ENCODE measurements at places on chromosomes 2 and 18.

DNA sequence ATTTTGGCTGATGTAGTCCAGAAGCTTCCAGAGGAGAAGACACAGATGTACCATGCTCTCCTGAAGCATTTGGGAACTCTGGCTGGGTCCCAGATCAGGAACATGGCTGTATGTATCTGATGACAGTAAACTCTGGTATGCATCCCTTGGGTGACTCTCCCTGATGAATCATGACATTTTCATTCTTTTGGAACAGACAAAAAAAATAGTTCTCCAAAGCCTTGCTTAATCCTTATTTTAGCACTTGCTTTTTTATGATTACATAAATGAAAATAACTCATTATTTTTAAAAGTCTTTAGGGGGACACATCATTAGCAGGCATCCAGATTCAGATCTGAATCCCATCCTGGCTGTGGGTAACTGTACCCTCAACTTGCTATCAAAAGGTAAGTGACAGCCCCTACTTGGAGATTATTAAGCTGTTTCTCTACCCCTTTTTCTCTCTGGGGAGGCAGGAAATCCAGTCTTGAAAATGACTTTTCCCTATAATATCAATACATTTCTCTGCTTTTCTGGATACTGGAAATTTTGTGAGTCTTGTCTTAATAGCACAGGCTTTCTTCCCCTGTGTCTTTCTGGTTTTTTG lies 23.3 kb downstream of the AOX1 start:
- no peak for DNase-seq

GRCh38 chr18:31857526-31858106 lies 85.3 kb downstream of the TRAPPC8 start:
- no peak for DNase-seq

DNA sequence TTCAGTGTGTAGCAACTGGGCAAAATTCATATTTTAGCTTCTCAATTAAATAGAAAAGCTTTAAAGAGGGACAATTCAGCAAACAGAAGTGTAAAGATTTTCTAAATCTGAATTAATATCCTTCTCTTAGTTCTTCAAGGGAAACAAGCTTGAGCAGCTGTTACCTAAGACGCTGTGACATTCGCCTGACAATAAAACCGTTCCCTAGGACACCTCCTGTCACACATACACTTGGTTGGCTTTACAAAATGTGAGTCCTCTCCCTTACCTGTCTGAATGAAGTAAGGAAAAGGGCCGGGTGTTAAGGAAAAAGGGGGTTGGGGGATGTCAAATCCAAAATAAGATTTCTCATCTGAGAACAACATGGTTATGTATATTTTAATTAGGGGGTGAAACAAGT lies 2.1 kb downstream of the SERTAD2 start:
- DNase-seq: no peak

- no peak for DNase-seq
Observed at GRCh38 chr2:28693223-28693622, 58.4 kb upstream of the PPP1CB start.

DNA sequence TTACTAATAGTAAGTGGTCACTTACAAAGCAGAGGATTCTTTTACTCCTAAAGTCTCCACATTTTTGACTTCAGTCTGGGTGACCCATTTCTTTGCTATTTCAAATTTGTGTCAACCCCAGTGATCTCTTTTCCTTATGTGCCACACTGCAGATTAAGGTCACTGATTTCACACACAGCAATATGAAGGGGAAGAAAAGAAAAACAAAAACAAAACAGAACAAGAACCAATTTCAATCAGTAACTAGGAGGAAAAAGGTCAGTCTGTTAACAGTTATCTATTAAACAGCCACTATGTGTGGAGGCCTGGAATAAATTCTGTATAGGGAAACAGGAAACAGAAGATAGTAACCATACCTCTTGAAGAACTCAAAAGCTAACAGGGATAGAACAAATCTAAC lies 72.0 kb upstream of the ACVR2A start:
- DNase-seq: no peak

- DNase-seq: no peak
Observed at GRCh38 chr18:39990540-39990939, 1964.5 kb upstream of the PIK3C3 start.

DNA sequence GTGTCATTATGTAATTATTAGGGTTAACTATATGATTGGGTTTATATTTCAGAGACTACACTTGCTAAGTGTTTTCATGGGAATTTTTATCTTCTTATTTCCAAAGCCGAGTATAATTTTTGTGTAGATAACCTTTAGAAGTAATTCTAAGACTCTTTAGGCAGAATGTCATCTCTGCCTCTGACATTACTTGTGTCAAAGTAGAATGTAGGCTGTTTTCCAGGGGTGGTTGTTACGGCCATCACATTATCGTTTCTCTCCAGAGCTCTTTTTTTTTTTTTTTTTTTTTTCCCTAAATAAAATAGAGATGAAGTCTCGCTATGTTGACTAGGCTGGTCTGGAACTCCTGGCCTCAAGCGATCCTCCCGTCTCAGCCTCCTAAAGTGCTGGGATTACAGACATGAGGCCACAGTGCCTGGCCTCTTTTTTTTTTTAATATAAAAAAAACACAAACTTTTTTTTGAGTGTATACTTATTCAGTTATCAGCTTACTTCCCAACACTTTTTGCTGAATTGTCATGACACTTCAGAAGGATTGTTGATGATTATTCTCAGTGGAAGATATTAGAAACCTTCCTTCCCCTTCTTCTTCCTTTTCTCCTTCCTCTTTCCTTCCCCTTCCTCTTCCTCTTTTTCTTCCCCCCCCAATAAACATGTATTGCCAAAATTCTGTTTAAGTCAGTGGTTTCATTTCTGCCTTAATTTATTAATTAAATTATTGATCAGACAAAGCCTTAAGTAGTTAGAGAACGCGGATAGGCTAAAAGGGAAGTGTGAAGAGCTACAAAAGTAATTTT lies 2.3 kb downstream of the PIKFYVE start:
- no peak for DNase-seq

GRCh38 chr2:121890041-121890440 lies 134.6 kb downstream of the TSN start:
- no peak for DNase-seq

DNA sequence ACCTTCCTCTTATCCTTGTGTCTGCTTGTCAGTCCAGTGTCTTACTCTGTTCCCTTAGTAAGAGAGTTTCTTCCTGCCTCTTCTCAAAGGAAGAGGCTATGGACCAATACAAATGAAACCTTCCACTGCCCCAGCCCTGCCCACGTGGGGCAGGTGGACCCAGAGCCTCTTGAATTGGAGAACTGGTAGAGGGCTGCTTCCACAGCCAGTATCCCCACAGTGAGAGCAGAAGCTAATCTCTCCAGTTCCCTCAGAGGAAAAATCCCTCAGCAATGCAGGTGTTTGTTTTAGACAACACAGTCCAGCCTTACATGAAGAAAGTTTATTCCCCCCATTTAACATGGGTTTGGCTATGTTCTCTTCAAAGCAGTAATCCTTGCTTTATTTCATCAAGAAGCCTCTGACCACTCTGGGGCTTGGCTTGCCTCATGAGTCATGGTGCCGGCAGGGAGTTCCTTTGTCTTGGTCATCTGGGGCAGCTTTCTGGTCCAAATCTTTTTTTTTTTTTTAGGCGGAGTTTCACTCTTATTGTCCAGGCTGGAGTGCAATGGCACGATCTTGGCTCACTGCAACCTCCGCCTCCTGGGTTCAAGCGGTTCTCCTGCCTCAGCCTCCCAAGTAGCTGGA lies 6.5 kb upstream of the CYBRD1 start:
- DNase-seq: no peak

GRCh38 chr2:195932-196331 lies 67.9 kb downstream of the SH3YL1 start:
- no peak for DNase-seq

- no peak for DNase-seq
Observed at GRCh38 chr2:161085149-161085548, 75.1 kb upstream of the TANK start.

DNA sequence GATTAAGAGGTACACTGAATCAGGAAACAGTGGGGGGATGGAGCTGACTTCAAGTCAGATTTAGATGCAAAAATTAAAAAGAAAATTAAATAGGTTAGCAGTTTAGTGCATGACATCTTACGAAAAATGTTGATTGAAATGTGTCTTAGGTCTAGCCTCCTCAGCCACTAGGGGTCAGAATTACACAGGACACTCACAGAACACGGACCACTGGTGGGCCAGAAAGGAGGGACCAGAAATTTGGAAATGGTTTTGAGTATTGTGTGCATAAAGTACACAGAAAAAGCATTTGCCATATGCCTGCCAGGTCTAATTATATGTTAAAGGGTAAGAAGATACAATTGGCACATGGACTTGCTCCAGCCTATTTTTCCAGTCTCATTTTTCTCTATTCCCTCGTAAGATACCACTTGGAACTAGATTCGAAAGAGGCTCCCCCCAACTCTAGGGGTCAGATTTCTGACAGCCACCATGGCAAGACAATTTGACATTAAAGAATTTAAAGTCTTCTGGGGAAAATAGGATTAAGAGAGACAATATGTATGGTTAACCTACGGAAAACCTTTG lies 550.2 kb upstream of the SETBP1 start:
- no peak for DNase-seq

Data from stimulated activated CD8-positive, alpha-beta memory T cell treated with anti-CD3 and anti-CD28 coated beads, Interleukin-7, amount 100 ng/mL, for 48 hours (primary cell).